ENCODE measurements at places on chromosomes 13 and 19.
A peak's percentile ranks its signal among the peaks of the same experiment; 100 is the strongest.

DNA sequence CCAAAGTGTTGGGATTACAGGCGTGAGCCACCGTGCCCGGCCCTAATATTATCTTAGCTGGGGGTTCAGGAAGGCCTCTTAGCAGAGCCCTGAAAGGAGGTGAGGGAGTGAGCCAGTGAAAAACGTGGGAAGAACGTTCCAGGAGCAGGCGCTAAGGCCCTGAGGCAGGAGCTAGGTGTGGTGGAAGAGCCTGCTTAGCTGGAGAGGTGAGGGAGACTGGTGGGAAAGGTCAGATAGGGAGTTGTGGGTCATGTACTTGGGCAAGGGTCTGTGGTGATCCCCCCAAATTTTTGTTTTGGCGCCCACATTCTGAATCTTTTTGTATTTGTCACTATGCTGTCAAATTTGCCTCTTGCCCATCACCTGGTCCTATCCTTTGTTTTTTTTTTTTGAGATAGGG is 5.1 kb upstream of the INAFM1 start:
- DNase-seq, result no peak

DNA sequence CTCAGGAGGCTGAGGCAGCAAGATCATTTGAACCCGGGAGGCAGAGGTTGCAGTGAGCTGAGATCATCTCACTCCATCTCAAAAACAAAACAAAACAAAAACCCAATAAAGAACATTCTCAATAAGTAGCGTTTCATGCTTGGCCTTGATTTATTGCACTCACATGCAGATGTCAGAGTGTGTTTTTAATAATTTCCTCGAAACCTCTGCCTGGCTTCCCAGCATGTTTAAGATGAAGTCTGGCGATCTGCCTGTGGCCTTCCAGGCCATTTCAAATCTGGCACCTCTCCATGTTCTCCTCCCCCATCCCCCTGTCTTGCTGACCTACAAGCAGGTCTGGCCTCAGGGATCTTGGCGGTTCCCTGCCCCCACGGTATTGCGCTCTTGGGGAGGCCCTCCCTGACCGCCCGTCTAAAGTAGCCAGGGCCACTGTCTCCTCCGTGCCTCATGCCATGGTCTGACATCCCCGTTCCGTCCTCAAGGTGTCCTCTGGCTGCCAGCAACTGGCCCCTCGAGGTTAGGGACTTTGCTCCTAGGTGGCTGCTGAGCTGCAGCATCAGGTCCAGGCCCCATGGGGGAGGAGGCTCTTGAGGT is 1.6 kb downstream of the WDR88 start:
- peak; percentile 19 for DNase-seq

- no peak for DNase-seq
Measured at GRCh38 chr19:6418562-6418932, 6.1 kb downstream of the KHSRP start.

DNA sequence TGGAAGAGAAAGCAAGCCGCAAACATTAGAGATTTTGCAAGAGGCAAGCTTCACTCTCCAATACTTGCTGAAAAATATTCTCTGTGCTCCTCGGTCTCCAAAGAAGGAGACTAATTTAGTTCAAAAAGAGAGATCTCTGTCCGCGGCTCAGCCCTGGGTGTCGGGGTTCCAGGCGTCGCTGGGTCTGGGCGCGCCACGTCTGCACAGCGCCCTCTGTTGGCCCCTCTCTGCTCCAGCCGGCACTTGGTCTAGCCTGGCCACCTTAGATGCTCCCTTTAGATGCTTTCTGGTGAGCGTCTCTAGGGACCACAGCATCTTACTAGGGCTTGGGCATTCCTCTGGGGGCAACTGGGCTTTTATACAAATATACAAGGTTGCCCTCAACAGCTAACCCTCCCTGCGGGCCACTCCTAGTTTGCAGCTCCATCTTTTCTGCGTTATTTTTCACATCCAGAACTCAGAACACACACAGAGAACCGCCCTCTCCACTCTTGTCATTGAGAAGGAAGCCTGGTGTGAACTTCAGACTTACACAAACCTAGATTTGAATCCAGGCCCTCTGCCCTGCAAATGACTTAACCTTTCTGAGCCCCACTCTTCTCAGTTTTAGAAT is 78.3 kb downstream of the CYSLTR2 start:
- DNase-seq, result no peak

- DNase-seq, result no peak
Measured at GRCh38 chr13:21932578-21932977, 261.7 kb downstream of the FGF9 start.

- DNase-seq, result no peak
Measured at GRCh38 chr19:12205296-12205695, 42.4 kb downstream of the ZNF136 start.

- no peak for DNase-seq
Measured at GRCh38 chr19:1451916-1452801, 2.2 kb downstream of the APC2 start.

- DNase-seq, result no peak
Measured at GRCh38 chr13:46495066-46495465, 57.9 kb upstream of the LRCH1 start.

GRCh38 chr19:13691569-13692435 is 72.5 kb upstream of the MRI1 start:
- peak; percentile 22 for DNase-seq

- DNase-seq, result peak; percentile 70
Measured at GRCh38 chr13:35978607-35979316, 152.4 kb downstream of the DCLK1 start.

DNA sequence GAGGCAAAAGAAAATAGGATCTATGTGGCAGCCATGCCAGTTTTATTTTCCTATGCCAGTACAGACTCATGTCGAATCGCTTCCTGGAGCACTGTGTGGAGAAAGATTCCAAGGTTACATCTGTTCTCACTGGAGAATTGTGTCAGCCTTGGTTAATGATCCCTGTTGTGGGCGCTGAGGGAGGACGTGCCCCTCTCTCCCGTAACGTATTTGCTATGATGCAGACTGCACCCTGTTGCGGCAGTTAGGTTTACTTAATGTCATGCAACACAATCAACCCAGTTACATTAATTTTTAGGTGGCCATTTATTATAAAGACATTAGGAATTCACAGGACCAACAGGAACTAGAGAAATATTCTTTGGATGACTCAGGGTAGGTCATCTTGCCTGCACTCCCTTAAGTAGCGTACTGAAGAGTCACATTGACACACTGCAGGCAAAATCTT is 892.9 kb downstream of the EFNB2 start:
- DNase-seq, result peak; percentile 30

DNA sequence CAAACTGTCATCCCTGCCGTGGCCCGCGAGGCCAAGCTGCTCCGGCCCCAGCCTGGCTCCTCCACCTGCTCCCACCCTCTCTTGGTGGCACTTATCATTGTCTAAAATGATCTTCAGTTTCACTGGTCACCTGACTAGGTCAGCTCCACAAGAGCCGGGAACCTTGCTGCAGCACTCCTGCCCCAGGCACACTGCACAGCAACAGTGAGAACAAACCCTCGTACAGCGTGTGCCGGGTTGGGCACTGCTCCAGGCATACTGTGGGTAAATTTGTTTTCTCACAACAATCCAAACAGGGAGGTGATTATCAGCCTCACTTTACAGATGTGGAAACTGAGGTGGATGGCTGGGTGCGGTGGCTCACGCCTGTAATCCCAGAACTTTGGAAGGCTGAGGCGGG is 8.9 kb downstream of the DEDD2 start:
- DNase-seq, result no peak

- peak; percentile 39 for DNase-seq
Measured at GRCh38 chr19:3663838-3664237, 36.4 kb downstream of the PIP5K1C start.

GRCh38 chr19:35015270-35015953 is 14.9 kb upstream of the SCN1B start:
- DNase-seq, result no peak

GRCh38 chr13:81381560-81381959 is 1040.6 kb upstream of the SPRY2 start:
- no peak for DNase-seq

DNA sequence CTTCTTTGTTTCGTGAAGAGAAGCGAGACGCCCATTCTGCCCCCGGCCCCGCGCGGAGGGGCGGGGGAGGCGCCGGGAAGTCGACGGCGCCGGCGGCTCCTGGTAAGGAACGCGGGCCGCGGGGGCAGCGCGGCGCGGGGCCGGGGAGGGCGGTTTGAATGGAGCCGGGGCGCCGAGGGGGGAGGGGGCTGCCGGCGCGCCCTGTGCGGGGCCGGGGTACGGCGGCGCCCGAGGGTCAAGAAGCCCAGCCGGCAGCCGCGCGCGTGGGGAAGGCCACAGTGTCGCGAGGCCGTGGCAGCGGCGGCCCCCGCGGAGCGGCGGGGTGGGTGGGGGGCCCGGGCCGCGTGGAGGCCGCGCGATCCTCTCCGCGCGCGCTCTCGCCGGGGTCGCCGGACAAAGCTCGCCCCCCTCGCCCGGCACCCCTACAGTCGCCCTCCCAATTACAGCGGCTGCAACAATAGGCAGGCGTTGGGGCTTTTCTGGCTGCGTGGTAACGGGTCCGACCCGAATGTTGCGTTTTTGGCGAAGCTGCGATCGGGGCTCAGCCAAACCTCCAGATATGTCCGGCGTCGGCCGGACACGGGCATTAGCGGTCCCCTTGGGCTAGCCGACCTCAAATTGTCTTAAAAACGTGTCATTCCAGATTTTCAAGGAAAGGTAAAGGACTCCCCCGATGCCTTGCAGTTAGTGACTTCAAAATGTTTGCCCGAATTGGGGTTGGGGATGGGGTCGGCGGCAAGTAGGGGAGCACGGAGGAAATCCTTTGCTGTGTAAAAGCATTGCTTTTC is 437 bp downstream of the SMARCA4 start:
- DNase-seq, result peak; percentile 27

GRCh38 chr19:31335716-31336115 is 13.5 kb downstream of the TSHZ3 start:
- no peak for DNase-seq

DNA sequence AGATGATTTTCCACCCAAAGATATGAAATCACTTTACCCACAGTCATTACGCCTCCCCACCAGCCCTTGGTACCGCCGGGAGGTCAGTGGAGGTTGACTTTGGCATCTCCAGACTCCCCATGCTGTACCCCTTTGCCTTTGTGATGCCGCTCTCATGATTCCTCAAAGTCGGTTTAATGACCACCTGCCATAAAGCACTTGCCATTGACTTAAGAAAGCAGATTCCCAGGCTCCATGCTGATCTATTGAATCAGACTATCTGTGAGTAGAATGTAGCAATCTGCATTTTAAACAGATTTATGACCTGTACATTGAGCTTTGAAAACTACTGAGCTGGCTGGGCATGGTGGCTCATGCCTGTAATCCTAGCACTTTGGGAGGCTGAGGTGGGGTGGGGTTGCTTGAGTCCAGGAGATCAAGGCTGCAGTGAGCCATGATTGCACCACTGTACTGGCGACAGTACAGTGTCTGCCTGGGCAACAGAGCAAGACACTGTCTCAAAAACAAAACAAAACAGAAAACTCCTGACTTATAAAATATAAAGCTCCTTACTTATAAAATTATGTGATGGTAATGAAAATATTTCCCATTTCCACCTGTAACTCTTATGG is 235.2 kb downstream of the KLF5 start:
- no peak for DNase-seq

DNA sequence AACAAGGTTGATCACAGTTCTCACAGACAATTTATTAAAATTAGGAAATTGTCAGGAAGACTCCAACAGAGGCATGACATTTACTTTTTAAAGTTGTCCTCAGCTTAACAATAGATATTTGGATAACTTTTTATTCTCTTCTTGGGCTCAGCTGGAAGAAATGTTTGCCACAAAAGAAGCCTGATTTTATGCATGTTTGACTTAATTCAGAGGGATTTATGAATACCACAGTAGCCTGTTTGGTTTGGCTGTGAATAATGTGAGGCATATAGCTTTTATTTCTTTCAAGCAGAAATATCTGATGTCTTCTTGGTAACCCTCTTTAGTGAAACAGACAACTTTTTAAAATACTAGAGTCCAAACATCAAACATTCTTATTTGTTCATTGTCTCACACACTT is 1464.5 kb upstream of the SLC10A2 start:
- no peak for DNase-seq

- no peak for DNase-seq
Measured at GRCh38 chr13:58266271-58266670, 634.7 kb downstream of the PCDH17 start.

DNA sequence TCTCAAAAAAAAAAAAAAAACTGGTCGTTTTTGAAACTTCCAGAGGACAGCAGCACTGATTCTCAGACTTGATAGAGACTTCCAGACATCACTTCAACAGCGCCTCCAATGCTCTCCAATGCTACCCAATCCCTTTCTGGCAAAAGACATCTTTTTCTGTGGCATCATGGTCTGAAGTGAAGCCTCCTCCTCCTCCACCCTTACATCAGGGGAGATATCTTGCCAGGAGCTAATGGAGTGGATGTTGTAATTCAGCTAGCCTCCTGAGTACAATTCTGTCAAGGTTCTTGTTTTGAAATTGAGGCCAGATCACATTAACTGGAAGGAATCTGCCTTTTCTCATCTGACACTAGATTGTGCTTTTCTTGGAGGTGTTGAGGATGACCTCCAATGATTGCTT is 24.2 kb downstream of the FXYD5 start:
- no peak for DNase-seq

- DNase-seq, result peak; percentile 49
Measured at GRCh38 chr13:20461860-20462532, 63.7 kb downstream of the CRYL1 start.

- peak; percentile 19 for DNase-seq
Measured at GRCh38 chr19:5314012-5314906, 26.4 kb downstream of the PTPRS start.

DNA sequence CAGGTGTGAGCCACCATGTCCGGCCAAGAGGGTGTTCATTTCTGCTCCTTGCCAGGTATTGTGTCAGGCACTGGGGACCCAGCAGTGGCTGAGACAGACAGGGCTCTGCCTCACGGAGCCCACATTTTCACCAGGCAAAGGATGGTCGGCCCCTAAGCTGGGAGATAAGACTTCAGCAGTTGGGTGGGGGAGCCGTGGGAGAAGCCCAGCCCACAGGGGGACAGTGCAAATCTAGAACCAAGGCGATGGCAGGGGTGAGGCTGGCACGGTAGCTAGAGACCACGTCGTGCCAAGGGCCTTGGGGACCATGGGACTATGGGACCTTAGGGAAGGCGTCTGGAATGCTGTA is 8.3 kb downstream of the LSR start:
- DNase-seq, result no peak

GRCh38 chr19:28596561-28597071 is 616.3 kb downstream of the UQCRFS1 start:
- DNase-seq, result no peak

GRCh38 chr19:18176367-18177310 is 3.0 kb downstream of the IFI30 start:
- no peak for DNase-seq

DNA sequence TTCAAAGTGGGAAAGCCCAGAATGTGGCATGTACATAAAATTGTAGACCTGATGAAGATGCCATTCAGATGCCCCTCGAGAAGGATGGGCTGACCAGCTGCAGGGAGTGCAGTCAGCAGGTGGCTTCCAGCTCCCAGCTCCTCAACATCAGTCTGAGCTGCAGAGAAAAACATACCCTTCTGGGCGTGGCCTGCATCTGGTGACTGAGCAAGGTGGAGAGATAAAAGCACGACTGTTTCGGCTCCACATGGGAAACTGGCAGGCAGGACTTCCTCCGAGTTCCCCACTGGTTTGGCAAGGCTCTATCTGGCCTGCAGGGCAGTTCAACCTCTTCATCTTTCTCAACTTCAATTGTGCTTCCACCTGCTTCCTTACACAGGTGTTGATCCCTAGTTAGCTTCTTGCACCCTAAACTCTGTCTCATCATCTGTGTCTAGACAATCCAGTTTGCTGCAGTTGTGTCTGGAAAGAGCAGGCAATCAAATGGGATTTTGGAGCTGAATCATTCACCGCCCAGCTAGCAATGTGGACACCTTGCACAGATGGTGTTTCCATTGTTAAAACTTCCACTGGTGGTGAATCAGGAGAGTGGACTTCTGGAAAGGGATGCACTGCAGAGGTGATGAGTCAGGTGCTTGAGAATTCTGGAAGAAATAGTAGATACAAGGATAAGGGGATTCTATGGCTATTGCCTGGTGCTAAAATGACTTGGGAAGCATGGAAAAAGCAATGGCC is 56.8 kb downstream of the POLR1D start:
- no peak for DNase-seq
